ENCODE measurements at places on chromosomes 2 and 18.

DNA sequence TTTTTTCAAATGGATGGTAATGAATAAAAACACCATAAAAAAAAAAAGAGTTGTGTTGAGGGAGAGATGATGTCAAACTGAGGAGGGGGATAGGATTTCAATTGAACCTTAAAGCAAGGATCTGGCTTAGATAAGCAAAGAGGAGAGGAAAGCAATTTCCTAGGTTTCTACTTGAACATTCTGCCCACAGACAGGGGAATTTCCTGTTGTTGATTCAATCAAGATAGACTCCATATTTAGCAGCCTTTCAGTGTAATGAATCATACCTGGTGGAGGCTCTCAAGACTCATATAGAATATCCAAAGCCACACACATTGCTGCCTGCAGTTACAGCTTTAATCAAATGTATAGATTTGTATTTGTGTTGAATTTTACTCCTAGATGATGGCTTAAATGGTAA lies 294.4 kb upstream of the PIK3C3 start:
- no peak for DNase-seq

GRCh38 chr2:181752301-181752700 lies 72.0 kb upstream of the NEUROD1 start:
- no peak for DNase-seq

GRCh38 chr18:7373441-7373840 lies 142.6 kb downstream of the LRRC30 start:
- no peak for DNase-seq

DNA sequence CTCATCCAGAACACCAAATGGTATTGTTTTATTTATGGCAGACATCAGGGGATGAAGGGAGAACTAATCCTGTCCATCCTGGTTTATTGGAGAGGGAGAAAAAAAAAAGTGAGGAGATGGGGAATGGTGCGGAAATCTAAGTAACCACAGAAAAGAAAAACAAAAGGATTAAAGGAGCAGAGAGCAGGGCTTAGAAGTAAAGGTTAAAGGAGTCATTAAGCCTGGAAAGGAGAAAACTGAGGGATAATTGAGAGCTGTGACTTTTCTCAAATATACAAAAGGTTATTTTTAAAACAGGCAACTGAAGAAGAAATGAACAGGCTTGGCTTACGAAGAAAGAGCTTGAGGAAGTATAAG lies 127.2 kb upstream of the PPP1CB start:
- no peak for DNase-seq

GRCh38 chr2:45675263-45675812 lies 23.9 kb downstream of the PRKCE start:
- DNase-seq, result no peak

DNA sequence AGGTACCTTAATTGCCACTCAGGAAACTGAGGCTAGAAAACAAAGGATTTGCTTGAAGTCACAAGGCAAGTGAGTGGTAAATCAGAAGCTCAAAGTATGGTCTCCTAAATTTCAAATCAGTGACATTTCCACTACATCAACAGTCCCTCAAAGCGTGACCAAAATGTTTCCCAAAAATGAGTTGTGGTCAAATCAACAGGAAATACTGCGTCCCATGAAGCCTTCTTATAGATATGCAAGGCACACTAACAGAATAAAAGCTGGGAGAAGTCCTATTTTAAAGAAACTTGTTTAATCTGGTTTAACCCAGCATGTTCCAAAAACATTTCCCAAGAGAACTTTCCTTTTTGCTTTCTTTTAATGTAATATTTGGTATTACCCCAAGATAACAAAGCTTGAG lies 249.4 kb downstream of the EXOC6B start:
- DNase-seq, result no peak

GRCh38 chr2:229669841-229670240 lies 44.5 kb downstream of the DNER start:
- DNase-seq, result no peak

DNA sequence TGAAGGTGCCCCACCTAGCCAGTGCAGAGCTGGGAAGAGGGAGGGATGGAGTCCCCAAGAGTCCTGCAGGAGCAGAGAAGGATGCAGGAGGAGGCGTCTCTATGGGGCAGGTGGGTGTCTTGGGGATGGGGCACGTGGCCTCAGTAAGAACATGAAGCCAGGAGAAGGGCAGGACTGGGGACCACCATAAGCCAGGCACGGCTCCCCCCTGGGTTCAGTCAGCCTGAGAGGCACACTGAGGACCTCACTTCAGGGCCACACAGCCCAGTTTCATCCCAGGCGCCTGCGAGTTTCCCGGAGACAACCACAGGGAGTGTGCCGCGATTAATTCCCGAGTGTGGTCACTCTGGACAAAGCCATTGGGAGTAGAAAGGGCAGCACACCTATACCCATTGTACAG lies 120.3 kb downstream of the GYPC start:
- DNase-seq, result no peak

DNA sequence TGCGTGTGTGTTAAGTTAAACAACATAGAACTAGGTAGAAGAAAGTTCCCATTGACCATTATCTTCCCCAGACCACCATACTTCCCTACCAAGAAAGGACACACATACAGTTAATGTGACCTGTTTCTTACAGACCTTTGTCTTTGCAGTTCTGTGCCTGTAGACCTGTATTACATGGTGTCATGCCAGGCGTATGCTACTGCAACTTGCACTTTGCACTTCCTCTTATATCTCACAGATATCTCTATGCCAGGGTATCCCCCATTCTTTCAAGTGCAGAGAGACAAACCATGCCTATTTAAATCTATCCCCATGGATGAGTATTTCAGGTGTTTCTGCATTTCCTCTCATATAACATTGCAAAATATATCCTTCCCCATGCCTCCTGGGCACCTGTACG lies 136.8 kb upstream of the PKDCC start:
- no peak for DNase-seq

DNA sequence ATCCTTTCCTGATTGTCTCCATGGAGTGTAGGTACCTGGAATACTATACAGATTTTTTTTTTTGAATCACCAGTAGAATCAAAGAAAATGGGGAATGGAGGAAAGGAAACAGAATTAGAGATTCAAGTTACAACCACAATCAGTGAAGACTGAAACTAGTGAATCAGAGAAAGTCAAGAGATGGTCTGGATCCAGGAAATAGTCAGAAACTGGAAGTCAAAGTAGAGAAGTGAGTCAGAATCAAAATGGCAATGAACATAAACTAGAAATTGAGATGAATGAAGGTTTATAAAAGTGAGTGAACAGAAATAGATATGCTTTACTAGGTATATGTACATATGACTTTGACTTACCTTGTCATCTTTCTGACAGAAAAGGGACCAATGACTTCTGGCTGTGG lies 579.0 kb downstream of the PLCL1 start:
- DNase-seq, result no peak

GRCh38 chr2:3778851-3779495 lies 75.6 kb downstream of the DCDC2C start:
- no peak for DNase-seq

DNA sequence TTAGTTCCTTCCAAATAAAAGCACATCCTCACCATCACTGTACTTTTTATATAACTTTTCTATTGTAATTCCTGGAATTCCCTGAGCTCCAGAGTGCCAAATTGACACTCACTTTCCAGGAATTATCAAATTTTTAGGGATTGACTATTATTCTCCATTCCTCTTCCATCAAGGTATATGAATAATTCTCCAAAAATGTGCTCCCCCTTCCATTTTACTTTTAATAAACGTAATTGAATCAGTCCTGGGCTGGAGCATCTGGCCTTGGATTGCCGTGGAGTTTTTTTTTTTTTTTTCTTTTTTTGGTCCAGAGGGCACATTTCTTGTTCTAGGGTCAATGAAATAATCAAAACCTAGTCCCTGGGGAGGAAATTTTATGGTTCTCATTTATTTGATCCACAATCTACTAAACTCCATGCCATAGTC lies 304.3 kb downstream of the CDCA7 start:
- no peak for DNase-seq

GRCh38 chr2:241561832-241562231 lies 3.3 kb downstream of the BOK start:
- DNase-seq, result no peak

DNA sequence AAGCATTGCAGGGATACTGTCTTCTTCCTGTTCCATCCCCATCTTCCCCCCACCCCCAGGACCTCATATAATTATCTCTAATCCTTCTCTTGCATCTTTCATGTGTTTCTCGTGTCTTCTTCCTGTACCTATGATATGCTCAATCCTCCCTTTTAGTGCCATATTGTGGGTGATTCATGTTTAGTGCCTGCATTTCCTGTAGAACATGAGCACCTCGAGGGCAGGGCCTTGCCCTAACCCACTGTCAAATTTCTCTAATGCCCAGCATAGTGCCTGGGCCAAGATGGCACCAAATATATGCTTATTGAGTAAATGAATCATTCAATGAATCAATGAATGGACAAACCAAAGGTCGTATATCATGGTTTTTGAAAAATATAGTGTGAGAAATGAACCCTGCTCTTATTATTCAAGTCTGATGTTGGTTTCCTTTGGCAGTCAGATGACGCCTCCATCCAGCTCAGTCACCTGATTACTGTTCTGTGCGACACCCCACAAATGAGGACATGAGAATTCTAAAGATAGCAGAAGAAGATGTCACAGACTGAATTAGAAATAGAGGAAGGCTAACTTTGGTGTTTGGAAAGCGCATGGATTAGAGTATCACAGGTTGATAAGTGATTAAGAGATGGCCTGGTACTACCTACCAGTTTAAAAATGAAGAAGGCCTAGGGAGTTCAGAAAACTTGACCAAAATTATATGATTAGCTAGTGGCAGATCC lies 278.4 kb downstream of the PRKCE start:
- DNase-seq, result no peak

DNA sequence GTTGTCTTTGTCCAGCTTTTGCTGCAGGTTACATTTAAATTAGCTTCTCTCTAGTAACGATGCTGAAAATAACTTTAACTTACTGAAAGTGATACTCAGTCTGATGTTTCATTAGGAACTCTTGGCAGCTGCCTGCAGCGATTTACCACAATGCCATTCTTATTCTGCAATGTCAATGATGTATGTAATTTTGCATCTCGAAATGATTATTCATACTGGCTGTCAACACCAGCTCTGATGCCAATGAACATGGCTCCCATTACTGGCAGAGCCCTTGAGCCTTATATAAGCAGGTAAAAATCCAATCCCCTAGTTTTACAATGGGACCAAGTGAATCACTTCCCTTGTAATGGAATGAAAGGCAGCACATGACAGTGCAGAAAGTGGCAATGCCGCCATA lies 16.3 kb upstream of the MFF start:
- DNase-seq, result no peak

GRCh38 chr2:133900909-133901308 lies 332.6 kb upstream of the NCKAP5 start:
- no peak for DNase-seq

GRCh38 chr18:77559274-77559910 lies 309.7 kb downstream of the GALR1 start:
- DNase-seq, result no peak

DNA sequence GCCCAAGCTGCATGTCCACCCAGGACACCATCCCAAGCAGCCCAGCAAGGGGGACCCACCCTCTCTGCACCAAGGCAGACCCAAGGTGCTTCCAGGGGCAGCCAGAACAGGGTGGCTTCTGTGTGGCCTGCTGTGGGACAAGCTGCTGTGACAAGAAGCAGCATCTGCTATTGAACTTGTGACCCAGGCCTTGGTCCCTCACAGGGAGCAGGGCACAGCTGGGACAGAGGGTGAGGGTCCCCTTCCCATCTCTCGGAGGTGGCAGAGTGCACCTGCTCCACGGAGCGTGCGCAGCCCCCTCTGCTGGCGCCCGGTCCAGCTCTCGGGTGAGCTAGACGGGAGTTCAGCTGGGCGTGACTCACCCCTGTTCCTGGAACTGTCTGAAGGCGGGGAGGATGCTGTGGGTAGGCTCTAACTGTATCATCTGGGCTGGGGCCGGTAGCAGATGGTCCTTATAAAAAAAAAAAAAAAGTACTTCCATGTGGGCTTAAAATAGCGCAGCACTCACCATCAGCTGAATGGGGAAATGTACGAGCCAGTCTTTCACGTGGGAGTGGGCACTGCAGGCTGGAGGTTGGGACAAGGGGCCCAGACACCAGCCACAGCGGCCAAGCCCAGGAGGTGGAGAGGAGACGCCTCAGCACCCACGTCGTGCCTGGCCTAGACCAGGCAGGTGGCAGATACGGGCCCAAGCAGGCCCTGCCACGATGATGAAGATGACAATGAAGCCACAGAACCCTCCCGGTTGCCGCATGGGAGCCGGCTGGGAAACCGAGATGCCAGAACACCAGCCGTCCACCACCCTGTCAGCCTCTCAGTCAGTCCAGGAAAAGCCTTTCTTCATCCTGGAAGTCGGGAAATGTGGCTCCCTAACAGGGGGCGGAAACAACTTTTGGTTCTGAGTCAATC lies 136.8 kb upstream of the ID2 start:
- DNase-seq, result no peak

DNA sequence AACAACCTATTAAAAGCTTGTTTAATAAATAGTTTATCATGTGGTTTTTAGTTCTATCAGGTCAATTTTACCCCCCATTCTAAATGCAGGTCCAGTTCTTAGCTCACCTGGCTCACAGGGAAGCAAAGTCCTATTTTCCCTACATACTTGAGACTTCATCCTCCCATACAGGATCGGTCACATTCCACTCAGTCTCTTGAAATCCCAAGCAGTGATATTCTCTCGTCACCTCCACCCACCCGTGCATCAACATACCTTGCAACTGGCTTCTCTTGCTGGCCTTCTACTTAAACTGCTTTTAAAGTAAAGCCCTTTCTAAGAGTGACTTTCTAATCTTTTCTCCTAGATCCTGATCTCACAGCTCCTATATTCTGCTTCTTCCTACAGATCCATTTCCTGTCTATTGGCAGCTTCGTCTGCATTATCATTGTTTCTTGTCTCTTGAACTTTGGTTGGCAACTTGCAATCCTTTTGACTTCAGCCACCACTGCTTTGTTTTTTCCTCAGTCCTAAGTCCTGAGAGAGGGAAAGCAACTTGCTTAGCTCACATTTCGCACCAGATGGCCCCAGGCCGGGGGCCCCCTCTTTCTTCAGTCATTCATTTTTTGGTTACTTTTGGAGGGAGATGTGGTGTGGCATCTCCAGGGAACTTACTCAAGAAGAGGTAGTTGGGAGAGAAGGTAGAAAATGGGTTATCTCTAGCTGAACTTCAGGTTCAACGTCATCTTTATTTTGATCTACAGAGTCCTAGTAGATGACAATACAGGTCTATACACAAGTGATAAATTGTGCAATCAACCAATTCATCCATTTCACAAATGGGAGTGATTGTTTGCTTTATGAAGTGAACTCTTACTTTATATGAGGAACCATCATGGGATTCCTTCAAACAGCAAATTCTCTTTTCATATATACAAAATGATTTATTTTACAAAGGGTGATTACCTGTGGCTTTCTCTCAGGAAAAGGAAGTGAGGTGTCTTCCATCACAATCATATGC lies 23.9 kb upstream of the NCOA1 start:
- DNase-seq, result no peak

GRCh38 chr2:32849456-32850194 lies 97.1 kb upstream of the LTBP1 start:
- DNase-seq, result no peak

DNA sequence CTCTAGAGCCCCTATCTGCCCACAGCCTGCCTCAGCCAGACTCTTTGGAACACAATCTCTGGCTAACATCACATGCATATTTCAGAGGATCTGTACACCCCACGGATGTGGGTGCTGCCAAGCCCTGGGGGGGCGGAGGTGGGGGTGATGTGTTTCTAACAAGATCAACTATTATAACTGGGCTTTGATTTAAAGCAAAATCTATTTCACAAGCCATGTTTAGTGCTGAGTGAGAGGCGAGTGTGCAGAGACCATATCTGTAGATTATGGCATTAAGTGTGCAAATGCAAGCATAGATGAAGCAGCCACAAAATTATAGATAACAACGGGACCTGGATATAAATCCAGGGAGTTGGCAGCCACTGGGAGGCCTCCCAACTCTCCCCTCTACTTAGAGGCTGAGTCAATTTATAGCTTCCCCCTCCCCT lies 135.8 kb upstream of the SMAD2 start:
- DNase-seq, result no peak

Data from Panc1 (cell line).